ENCODE measurements at places on chromosomes 1 and 21.

- no peak for DNase-seq
Observed at GRCh38 chr1:8212580-8213031, 105.3 kb upstream of the SLC45A1 start.

DNA sequence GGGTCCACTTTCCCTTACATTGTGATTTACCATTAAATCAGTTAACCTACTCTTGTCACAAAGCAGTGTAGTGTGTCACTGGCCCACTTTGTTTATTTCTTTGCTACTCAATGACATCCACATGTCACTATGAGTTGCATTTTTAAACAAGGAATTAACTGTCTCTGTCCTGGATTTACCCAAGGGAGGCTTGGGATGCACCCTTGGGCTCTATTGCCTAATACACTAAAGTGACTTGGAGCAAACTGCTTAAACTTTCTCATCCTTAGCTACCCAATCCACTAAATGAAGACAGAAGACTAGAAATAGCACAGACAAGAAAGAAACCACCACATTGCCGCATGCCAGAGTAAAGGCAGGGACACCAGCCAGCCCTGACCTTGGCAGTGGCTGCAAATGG lies 136.2 kb upstream of the TIAM1 start:
- DNase-seq: no peak

DNA sequence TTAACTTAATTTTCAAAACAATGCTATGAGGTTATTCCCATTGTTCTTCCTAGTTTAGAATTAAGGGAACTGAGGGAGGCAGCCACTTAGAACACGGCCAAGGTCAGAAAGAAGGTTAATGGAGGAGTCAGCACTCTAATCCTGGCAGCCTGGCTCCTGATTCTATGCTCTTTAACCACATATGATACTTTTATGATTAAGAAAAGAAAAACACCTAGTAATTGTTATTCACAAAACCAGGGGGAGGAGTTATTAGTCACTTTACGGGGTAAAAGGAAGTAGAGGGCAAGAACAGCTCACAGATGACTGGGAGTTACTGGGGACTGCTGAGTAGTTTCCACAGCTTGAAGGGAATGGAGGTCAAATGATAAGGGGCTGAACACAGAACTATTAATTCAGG lies 38.6 kb downstream of the GADD45A start:
- no peak for DNase-seq

- no peak for DNase-seq
Observed at GRCh38 chr1:46136711-46137110, 4.3 kb upstream of the PIK3R3 start.

- peak; percentile 16 for DNase-seq
Observed at GRCh38 chr1:28370239-28371009, 884 bp downstream of the PHACTR4 start.

DNA sequence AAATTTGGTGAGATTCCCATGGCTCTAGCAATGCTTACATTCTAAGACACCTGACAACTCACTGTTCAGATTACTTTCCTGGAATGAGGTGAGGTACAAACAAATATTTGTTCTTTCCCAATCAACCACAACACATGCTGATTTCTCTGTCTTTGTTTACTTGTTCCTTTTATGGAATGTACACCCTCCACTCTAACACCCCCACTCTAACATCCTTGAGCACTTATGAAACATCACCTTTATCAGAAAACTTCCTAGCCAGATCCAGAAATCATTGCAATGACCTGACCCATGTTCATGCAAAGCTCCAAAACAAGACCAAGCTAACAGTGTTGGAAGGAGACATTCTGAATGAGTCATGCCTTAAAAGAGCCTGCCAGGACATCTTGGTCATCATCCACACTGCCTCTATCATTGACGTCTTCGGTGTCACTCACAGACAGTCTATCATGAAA lies 35.5 kb downstream of the HSD3B1 start:
- no peak for DNase-seq

DNA sequence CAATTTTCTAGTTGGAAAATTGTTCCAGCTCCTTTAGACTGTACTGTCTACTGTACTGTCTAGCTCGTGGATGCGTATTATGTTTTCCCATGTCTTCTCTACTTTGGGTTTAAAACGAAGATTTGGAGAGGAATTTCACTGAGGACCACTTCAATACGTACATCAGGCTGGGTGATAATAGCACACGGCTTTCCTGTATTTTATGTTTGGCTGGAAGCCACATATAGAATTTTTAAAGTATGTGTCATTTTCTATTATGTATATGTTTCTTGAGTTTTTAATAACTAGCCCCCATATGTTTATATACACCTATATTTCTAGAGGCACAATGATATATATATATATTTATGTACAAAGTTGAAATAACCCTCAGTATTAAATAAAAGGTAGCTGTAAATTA lies 226.4 kb downstream of the GREM2 start:
- DNase-seq: no peak

DNA sequence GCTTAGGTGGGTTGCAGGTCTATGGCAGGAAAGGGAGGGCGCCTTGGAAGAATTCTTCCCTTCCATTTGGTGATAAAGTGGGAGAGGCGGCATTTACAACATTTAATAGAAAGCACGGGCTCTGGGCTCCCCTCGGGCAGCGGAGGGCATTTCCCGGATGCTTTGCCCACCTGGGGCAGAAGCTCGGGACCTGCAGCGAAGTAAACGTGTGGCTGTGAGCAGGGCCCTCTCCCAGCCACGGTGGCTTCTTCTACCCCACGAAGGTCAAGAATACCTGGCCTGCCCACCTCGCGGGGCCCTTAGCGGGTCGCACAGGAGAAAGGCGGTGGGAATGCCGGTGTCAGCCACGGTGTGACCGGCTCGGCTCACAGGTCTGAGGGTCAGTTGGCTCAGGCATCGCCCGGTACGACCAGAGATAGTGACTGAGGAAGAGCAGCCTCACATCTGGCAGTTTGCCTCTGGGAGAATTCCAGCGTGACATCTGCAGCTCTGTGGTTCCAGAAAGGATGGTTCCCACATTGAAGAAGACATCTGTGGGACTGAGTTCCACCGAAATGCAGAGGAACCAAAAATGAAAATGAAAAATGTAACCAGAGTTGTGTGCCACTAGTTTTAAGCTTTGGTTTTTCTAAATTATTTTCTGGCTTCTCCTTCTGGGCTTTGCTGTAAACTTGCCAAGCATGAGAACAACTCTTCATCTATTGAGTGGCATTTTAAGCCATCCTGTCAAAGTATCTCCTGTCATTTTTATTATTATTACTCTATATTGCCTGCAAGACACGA lies 720 bp upstream of the F3 start:
- DNase-seq: no peak

GRCh38 chr1:205375835-205376545 lies 19.3 kb upstream of the KLHDC8A start:
- DNase-seq: no peak

- no peak for DNase-seq
Observed at GRCh38 chr1:167977245-167977644, 40.4 kb upstream of the MPC2 start.

GRCh38 chr1:76799700-76800099 lies 67.6 kb upstream of the ST6GALNAC5 start:
- no peak for DNase-seq

DNA sequence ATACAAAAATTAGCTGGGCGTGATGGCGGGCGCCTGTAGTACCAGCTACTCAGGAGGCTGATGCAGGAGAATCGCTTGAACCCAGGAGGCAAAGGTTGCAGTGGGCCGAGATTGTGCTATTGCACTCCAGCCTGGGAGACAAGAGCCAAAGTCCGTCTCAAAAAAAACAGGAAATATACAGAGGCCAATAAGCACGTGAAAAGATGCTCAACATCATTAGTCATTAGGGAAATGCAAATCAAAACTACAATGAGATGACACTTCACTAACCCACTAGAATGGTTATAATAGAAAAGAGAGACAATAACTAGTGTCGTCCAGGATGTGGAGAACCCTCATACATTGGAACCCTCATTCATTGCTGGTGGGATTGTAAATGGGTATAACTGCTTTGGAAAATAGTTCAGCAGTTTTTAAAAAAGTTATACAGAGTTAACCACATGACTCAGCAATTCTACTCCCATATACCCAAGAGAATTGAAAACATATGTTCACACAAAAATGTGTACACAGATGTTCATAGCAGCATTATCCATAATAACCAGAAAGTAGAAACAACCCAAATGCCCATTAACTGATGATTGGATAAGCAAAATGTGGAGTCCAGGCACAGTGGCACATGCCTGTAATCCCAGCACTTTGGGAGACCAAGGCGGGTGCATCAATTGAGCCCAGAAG lies 6.4 kb upstream of the E2F2 start:
- DNase-seq: no peak

DNA sequence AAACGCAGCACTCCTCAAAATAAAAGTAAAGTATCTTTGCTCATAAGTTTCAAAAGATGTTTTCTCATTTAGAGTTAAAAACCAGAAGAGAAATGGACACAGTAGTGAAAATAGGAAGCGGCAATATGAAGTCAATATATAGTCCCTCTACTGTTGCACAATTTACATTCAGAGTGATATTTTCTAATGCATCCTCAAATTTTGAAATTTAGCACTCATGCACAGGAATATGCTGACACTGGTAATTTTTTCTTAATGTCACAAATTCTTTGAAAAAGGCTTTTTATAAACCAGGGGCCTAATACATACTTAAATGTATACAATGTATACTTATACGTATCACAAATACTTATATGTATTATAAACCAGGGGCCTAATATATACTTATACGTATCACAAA lies 19.5 kb downstream of the ST7L start:
- no peak for DNase-seq

DNA sequence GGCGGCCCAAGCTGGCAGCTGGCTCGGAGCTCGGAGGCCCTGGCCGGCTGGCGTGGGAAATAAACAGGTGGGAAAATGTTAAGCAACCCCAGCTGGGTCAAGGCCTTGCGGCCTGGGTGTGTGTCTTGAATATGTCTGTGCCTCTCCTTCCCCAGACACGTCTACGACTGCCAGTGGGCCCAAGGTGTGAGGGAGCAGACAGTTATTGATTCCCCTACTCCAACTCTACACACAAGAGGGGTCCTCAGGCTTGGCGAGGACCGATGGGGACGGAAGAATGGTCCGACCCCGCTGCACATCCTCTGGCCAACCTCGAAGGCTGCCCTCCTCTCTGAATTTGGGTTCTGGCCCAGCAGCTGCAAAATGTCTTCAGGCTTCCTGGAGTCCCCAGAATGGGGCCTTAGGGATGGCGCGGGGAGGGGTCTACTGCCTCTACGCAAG lies 2.2 kb downstream of the IL22RA1 start:
- DNase-seq: no peak

GRCh38 chr21:16028142-16028541 lies 298.4 kb downstream of the USP25 start:
- DNase-seq: no peak

DNA sequence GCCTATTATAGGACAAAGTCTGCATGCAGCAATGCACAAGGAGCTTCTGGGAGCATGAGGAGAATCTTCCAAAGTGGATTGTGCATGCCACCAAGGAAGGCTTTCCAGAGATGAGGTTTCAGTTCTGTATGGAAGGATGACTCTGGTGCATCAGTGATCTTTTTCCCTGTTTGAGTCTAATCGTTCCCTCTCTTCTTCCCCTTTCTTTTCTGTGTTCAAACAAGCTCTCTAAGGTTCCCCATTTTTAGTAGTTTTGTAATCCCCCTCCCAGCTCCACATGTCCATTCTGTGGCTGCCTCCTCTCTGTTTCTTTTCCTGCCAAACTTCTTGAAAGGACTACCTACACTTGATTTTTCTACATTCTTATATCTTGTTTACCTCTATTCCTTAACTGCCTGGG lies 43.3 kb upstream of the USP25 start:
- DNase-seq: no peak
